Right ventricle myocardium superior (tissue), 1 donor: ENCODE measurements at places on chromosomes 3 and 15. TPM values are rescaled to one million over a fixed set of nuclear protein-coding genes. Genes with fewer than 3 reads are reported as not detected.

CLSTN2 gene
- 7.8 TPM for total RNA-seq

- DNase-seq: no peak
Measured at GRCh38 chr15:36808411-36809160, 229.2 kb downstream of the CDIN1 start.

KCNMB3 gene
- 0.89 TPM for total RNA-seq

GRCh38 chr3:61595288-61595687, 33.9 kb downstream of the PTPRG start:
- no peak for DNase-seq

DNA sequence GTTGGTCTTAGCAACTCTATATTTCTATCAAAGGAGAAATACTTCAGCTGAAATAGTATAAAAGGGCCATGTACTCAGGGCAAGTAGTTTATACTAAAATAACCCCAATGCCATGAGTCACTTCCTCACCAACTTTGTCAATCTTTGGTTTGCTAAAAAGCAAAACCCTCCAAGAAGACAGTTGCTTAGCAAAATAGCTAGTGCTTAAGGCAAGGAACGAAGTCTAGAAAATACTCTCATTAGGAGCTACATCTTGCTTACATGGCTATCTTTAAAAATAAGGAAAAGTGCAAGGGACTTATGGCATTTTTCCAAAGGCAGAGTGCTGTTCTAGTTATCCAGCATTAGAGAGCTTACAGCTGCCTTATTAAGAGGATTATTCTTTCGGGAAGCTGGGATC, 28.4 kb downstream of the P3H2 start:
- DNase-seq: no peak

ACTRT3 gene
- 0.59 TPM for total RNA-seq

GABPB1 gene
- total RNA-seq: 8.4 TPM

GRCh38 chr15:25541228-25541627, 102.4 kb upstream of the UBE3A start:
- no peak for DNase-seq

PSMD6 gene
- total RNA-seq: 77.8 TPM
